ENCODE measurements at places on chromosomes 4 and X.

DNA sequence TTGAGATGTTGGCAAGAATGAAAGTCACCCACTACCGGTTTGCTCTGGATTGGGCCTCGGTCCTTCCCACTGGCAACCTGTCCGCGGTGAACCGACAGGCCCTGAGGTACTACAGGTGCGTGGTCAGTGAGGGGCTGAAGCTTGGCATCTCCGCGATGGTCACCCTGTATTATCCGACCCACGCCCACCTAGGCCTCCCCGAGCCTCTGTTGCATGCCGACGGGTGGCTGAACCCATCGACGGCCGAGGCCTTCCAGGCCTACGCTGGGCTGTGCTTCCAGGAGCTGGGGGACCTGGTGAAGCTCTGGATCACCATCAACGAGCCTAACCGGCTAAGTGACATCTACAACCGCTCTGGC lies 12.3 kb downstream of the RPL9 start:
- no peak for DNase-seq

GRCh38 chrX:4674028-4674782 lies 960.8 kb upstream of the PRKX start:
- DNase-seq, result no peak

DNA sequence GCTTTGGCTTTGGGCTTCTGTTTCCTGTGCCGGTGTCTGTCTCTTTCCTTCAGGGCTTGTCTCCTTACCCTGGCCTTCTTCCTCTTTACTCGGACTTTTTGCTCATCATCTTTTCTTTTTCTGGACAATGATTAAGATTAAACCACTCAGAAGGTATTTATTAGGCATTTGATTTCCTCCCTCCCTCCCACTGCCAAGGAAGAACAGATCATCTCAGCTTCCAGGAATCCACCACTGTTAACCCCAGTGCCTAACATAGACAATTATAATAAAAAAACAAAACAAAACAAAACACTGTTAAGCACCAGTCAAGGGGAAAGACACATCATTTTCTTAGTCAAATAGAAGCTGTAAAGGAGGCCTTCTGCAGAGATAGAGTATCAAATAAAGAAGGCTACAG lies 16.6 kb downstream of the PGRMC1 start:
- DNase-seq, result no peak

DNA sequence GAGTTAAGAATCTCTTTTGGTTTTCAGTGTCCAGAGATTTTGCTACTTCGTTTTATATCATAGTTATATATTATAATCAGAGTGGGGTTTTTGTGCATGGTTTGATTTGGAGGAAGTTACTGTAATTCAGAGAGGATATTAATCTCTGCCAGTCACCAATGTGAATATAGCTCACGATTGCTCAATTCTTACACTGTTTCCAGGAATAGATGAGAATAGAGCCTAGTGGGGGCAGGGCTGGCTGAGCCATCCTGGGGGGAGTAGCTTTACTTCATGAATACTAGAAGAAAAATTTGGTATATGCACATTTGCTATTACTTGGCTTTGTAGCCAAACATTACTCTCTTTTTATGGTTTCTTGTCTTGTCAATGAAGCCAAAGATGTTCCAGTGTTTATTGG lies 60.9 kb upstream of the TRPC3 start:
- DNase-seq, result no peak

- DNase-seq, result no peak
Measured at GRCh38 chr4:25638221-25638601, 17.4 kb upstream of the SLC34A2 start.

DNA sequence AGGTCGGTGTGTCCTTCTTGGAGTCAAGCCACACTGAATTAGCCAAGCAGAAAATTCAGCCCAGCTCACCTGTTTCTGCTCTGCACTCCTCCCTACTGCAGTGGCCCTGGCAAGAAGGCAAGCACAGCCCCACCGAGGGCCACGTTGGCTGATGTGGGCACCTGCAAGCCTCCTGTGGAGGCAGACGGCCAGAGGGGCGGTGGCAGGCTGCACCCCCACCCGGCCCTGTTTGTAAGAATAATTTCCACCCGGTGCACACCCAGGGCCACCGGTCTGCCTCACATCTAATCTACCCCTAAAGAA lies 18.8 kb downstream of the PPP2R2C start:
- no peak for DNase-seq

DNA sequence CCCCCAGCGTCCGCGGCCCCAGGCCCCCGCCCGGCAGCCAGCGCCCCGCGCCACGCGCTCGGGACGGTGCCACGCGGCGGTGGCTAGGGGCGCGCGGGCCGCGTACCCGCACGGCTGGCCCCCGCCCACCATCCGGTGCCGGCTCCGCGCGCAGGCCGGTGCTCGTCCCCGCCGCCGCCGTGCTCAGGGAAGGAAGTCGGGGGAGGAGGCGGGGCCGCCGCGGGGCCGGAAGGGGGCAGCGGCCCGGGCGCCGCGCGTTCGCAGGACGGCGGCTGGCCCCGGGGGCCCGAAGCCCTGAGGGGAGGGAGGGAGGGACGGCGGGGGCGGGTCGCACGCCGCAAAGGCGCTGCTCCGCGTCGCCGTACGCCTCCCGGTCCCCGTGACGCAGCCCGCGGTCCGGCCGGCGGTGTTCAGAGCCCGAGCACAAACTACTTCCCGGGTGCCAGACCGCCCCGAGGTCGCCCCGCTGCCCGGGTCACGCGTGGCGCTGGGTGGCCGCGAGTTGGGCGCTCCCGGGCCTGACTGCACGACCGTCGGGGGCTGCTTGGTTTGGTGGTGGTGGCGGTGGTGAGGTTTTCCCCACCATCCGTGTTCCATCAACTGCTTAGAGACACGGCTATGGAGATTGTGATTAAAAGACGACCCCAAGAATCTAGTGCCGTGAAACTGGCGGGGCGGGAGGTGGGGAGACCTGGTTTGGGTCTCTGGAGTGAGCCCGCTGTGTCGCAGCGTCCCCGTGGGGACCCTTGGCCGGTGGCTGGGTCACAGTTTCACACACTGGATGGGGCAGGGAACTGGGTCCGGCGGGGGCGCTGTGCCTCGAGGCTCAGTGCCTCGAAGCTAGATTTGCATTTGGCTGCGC lies at the start of gene DCTD:
Gene DCTD (minus strand): TSS at position 205 of the 862 bp plus-strand sequence. CDS start 1,818 bp downstream, outside the sequence.
- DNase-seq, result peak; percentile 95

DNA sequence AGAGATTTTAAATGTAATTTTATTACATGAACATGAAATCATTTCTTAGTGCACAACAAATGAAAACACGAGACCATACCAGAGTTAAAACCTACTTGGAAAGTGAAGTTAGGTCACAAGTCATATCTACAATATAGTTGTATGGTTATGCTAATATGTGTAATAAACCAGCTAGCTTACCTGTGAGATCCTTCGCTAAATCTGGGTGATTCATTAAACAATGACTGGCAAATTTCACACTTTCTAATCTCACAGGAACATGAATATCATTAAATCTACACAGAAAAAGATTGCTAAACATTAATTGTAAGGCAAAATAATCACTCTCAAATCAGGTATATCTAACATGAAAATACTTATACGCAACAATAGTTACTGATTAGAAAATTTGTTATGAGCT lies 67.6 kb downstream of the PDS5A start:
- DNase-seq, result no peak

- peak; percentile 35 for DNase-seq
Measured at GRCh38 chrX:1153940-1154339, 58.5 kb downstream of the CRLF2 start.

DNA sequence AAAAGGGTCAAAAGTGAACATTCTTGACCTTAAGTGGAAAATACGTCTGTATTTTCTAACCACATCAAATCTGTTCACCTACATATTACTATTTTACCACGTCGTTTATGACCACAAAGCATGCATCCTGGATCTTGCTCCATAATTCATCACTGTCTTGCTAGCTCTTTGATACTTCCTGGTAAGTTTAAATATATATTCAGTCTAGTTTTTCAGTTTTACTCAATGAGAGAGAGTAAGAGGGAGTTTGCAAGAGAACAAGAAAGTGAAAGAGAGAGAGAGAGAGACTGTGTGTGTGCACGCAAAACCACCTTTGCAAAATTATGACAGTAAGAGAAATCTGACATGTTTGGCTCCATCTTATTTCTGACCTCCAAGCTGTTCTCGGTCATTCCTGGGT lies 173.7 kb upstream of the GALNTL6 start:
- no peak for DNase-seq

- DNase-seq, result peak; percentile 4
Measured at GRCh38 chr4:14254252-14254651, 626.7 kb upstream of the BOD1L1 start.

GRCh38 chrX:11949291-11949690 lies 189.0 kb upstream of the FRMPD4 start:
- DNase-seq, result no peak

DNA sequence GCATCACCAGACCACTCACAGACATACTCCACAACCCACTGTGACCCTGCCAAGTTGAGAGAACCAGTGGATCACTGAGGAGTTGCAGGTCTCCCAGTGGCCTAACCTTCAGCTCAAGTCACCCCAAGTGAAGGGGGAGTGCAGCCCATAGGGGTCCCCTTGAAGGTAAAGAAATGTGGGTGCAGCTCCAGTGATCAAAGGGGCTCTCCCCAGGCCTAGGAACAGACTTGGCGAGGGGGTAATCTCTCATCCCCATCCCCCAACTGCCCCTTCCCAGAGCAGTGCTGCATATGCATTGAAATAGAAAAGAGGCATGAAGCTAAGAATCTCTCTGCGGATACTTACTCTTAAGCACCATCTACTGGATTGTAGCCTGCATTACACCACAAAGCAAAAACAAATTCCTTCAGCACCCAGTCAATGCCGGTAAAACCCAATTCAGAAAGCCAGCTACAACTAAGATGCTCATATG lies 27.0 kb downstream of the MAGEE1 start:
- DNase-seq, result peak; percentile 63

DNA sequence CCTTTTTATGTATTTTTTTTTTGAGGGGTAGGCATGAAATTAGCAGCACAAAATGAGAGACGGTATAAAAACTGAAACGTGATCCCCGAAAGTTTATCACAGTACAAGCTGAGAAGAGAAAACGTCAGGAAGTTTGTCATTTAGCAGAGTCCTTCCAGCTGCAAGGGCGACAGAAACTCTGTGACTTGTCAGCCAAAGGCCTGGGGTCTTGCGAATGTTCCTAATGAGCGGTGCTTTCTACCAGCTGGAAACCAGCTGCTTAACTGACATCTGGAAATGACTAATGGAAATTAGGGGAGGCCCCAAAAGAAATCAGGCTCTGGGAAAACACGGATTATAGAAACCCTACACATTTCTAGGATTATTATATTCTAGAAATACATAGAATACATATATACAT lies 66.5 kb downstream of the CHRNA9 start:
- no peak for DNase-seq

GRCh38 chr4:98793658-98794057 lies 135.2 kb upstream of the TSPAN5 start:
- DNase-seq, result no peak

Measured in activated CD4-positive, alpha-beta T cell treated with anti-CD3 and anti-CD28 coated beads, Interleukin-2, amount 10 ng/mL, durations not matched to agents 24 days and 14 days (primary cell).